ENCODE measurements at places on chromosomes 3 and 15.
A peak's percentile ranks its signal among the peaks of the same experiment; 100 is the strongest.

- DNase-seq = no peak
These were observed 76.9 kb downstream of the RPN1 start for GRCh38 chr3:128573707-128574162.

- no peak for DNase-seq
These were observed 264.6 kb upstream of the TGFBR2 start for GRCh38 chr3:30341851-30342250.

- no peak for DNase-seq
These were observed 253.4 kb downstream of the VGLL3 start for GRCh38 chr3:86737517-86737916.

- DNase-seq = peak; percentile 56
These were observed 427.4 kb upstream of the NAALADL2 start for GRCh38 chr3:174431717-174432116.

DNA sequence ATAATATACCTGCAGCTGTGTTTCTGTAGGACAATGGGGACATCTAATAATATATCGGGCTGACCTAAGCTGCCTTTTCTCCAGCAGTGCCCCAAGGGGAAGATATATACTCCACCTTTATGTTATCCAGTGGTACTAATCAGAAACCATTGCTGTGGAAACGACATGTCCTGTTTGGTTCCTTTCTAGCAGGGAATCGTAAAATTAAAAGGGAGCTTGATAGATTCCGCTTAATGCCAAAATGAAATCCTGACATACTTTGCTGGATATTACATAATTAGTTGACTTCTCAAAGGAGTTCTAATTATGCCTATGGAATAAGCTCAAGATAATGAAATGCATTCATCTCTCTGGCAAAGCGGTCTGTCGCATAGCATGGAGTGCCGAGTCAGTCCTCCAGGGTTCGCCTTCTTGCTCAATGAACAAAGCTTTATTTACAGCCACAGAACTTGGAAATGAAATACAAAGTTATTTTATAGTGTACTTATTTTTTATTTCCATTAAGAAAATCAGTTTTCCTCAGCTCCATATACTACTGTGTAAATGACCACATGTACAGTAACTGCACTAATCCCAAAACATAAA is 262.8 kb downstream of the LRTM1 start:
- no peak for DNase-seq

- peak; percentile 51 for DNase-seq
These were observed 997 bp downstream of the FYCO1 start for GRCh38 chr3:45994419-45995235.
